ENCODE measurements at places on chromosomes 1 and 21. TPM values are rescaled to one million over a fixed set of nuclear protein-coding genes. Genes with fewer than 3 reads are reported as not detected.

The ARTN gene
- 1.8 TPM for total RNA-seq

The HPDL gene
- total RNA-seq = 0.44 TPM

The AMPD1 gene
- 2.3 TPM for total RNA-seq

DNA sequence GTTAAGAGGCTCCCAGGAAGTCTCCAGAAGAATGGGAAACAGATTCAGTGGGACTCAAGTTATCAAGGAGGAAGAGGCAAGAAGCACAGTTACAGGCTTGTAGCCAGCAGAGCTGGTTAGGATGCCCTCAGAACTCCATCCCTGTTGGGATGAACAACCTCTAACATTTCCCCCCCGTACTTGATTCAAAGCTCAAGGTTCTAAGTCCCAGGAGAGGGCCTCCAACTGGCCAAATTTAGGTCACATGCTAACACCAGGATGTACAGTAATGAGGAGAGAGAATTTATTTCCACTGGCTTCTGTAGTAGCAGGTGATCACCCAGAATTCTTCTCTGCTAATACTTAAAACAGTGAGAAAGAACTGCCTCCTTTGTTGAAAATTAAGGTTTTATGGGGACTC, 22.3 kb upstream of the HSPA13 start:
- no peak overlapping the region for H3K4me3 ChIP-seq
- no peak overlapping the region for H3K27ac ChIP-seq
- H3K36me3 ChIP-seq = no peaks in the 10 kb centered on the region
- H3K4me1 ChIP-seq = no peaks in the 10 kb centered on the region
- DNase-seq = no peak

GRCh38 chr1:66690666-66691381, 61.4 kb upstream of the DYNLT5 start:
- no peaks in the 10 kb centered on the region for H3K27me3 ChIP-seq
- no peak overlapping the region for H3K27ac ChIP-seq
- no peaks in the 10 kb centered on the region for H3K36me3 ChIP-seq
- no peak for DNase-seq
- no peak overlapping the region for H3K4me3 ChIP-seq
- no peaks in the 10 kb centered on the region for H3K4me1 ChIP-seq
